SJSA1 (cell line): ENCODE measurements at places on chromosomes 11 and 22. TPM values are rescaled to one million over a fixed set of nuclear protein-coding genes. Genes with fewer than 3 reads are reported as not detected.

DNA sequence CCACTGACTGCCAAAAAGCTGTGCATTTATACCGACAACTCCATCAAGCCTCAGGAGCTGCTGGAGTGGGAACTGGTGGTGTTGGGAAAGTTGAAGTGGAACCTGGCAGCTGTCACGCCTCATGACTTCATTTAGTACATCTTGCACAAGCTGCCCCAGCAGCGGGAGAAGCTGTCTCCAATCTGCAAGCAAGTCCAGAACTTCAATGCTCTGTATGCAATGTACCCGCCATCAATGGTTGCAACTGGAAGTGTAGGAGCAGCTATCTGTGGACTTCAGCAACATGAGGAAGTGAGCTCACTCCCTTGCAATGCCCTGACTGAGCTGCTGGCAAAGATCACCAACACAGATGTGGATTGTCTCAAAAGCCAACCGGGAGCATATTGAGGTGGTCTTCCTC, at the start of gene SLC22A25:
Gene SLC22A25, minus strand, starts transcription at position 67 of the 400 bp plus-strand sequence. CDS start 13,947 bp downstream, outside the sequence.
- H3K4me3 ChIP-seq = no peak within 1 kb of the TSS
- no peaks in the 10 kb centered on the region for H3K36me3 ChIP-seq
- no peaks in the 10 kb centered on the region for H3K4me1 ChIP-seq
- peaks cover 3% of the 10 kb centered on the region; the same call in 1 of the 2 replicates for H3K27me3 ChIP-seq
- H3K27ac ChIP-seq = no peak within 1 kb of the TSS

DNA sequence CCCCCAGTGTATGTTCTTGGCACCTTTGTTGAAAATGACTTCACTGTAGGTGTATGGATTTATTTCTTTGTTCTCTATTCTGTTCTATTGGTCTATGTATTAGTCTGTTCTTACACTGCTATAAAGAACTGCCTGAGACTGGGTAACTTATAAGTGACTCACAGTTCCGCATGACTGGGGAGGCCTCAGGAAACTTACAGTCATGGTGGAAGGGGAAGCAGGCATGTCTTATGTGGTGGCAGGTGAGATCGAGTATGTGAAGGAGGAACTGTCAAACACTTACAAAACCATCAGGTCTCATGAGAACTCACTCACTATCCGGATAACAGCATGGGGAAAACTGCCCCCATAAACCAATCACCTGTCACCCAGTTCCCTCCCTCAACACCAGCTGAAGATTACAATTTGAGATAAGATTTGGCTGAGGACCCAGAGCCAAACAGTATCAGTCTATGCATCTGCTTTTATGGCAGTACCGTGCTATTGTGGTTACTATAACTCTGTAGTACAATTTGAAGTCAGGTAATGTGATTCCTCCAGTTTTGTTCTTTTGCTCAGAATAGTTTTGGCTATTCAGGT, 836.2 kb downstream of the DLG2 start:
- H3K36me3 ChIP-seq = no peaks in the 10 kb centered on the region
- no peak overlapping the region for H3K4me3 ChIP-seq
- H3K4me1 ChIP-seq = no peaks in the 10 kb centered on the region

DNA sequence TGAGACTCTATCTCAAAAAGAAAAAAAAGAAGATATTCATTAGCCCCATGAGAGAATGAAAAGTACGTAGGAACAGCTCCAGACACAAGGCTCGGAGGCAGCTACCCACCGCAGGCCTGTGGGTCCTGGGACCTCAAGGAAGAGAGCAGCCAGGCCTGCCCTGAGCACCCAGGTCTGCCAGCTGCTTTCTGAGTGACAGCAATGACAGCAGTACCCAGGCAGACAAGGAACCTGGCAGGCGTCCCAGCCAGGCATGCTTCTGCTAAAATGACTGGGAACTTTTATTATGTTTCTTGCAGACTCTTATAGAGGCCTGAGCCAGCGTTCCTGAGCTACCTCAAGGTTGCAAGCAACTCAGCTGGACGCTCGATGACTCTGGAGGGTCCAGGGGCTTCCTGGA, 31.6 kb downstream of the CPT1A start:
- H3K27ac ChIP-seq = no peak overlapping the region
- no peaks in the 10 kb centered on the region for H3K27me3 ChIP-seq
- H3K4me1 ChIP-seq = peaks cover 10% of the 10 kb centered on the region
- H3K36me3 ChIP-seq = peaks cover 79% of the 10 kb centered on the region
- DNase-seq = no peak
- no peak overlapping the region for H3K4me3 ChIP-seq

- H3K36me3 ChIP-seq = no peaks in the 10 kb centered on the region
- H3K27ac ChIP-seq = no peak overlapping the region
- no peak for DNase-seq
- peak overlapping the region; percentile 49 for H3K4me3 ChIP-seq
These were observed 30.6 kb downstream of the ARVCF start for GRCh38 chr22:19986011-19986409.

DNA sequence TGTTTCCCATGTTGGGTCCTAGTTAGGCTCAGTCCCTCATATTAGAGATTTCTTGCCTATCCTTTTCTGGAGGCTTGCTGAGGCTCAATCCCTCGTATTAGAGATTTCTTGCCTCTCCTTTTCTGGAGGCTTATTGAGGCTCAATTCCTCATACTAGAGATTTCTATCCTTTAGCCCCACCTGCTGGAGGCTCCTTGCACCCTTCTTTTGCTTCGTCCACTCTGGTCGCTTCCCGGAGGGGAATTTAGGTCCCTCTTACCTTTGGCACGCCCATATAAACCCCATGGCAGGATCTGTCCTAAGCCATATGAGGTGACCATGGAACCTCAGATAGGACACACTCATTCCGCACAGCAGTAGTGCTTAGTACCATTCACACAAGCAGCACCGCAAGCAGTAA, 15.9 kb downstream of the CYP2D6 start:
- H3K27ac ChIP-seq = no peak overlapping the region
- DNase-seq = no peak
- H3K4me1 ChIP-seq = no peaks in the 10 kb centered on the region
- no peaks in the 10 kb centered on the region for H3K27me3 ChIP-seq
- H3K36me3 ChIP-seq = no peaks in the 10 kb centered on the region
- H3K4me3 ChIP-seq = no peak overlapping the region

- no peaks in the 10 kb centered on the region for H3K36me3 ChIP-seq
- no peaks in the 10 kb centered on the region for H3K27me3 ChIP-seq
- DNase-seq = no peak
These were observed 24.0 kb upstream of the CADM1 start for GRCh38 chr11:115528225-115528624.

GRCh38 chr22:35381424-35382009, 621 bp downstream of the HMOX1 start:
- H3K36me3 ChIP-seq = peaks cover 11% of the 10 kb centered on the region
- peak overlapping the region; percentile 28 for H3K27ac ChIP-seq
- DNase-seq = no peak
- peaks cover 32% of the 10 kb centered on the region for H3K4me1 ChIP-seq

DNA sequence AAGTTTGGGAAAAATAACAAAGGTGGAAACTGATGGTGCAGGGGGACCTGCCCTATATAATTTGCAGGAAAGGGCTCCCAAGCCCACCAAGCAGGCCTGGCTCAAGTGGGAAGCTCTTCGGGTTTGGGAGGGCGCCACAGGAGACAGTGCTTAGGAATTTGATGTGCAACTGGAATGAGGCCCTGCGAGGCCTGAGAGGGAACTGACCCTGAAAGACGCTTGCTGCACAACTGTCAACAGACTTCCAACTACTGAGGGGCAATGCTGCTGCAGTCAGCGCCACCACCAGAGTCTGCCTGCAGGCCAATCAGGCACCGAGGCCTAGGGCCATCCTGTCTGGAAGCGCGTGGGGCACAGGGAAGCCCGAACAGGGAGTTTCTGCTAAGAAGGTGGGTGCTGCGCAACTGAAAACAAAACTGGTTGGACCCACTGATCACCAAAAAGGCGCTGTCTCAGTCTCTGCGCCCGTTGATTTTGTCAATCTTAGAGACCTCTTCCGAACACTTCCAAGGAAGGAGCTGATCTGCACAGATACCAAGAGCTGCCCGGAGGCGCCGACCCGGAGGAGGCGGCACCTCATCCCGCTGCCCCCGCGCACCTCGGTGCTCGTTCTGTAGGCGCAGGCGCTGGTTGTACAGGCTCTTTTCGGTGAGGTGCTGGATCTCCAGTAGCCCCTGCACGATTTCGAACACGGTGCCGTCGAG, 667 bp downstream of the DGCR6L start:
- H3K4me1 ChIP-seq = peaks cover 28% of the 10 kb centered on the region
- DNase-seq = peak; percentile 50
- no peaks in the 10 kb centered on the region for H3K27me3 ChIP-seq
- H3K4me3 ChIP-seq = peak overlapping the region; percentile 73
- no peaks in the 10 kb centered on the region for H3K36me3 ChIP-seq
- no peak overlapping the region for H3K27ac ChIP-seq

- no peak overlapping the region for H3K4me3 ChIP-seq
- H3K4me1 ChIP-seq = peaks cover 16% of the 10 kb centered on the region
- no peak for DNase-seq
These were observed 46.4 kb downstream of the RCN1 start for GRCh38 chr11:32137263-32137662.

GRCh38 chr11:130151196-130151595, 8.4 kb upstream of the ST14 start:
- H3K4me3 ChIP-seq = no peak overlapping the region
- no peaks in the 10 kb centered on the region for H3K4me1 ChIP-seq
- H3K36me3 ChIP-seq = no peaks in the 10 kb centered on the region
- DNase-seq = no peak
- H3K27ac ChIP-seq = no peak overlapping the region
- H3K27me3 ChIP-seq = no peaks in the 10 kb centered on the region

GRCh38 chr22:49509016-49509415, 318.7 kb downstream of the BRD1 start:
- H3K27me3 ChIP-seq = no peaks in the 10 kb centered on the region
- DNase-seq = no peak
- H3K36me3 ChIP-seq = no peaks in the 10 kb centered on the region
- no peak overlapping the region for H3K27ac ChIP-seq
- no peak overlapping the region for H3K4me3 ChIP-seq

DNA sequence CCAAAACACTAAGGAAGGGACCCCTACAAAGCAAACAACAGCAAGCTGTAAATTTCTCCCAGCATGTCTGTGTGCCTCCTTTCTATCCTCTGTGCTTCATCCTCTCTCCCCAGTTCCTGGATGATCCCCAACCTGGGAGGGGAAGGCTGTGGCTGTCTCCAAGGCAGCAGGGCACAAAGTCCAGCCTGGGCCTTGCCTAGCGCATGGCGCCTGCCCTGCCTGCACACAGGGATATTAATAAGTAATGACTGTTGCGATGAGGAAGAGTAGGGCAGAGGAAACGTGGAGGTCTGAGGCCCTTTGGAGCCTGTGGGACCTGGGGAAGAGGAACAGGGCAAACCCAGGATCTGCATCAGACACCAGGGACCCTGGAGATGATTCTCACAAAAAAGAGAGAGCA, 2.0 kb downstream of the USH1C start:
- no peak for DNase-seq
- peaks cover 22% of the 10 kb centered on the region for H3K27me3 ChIP-seq
- no peak overlapping the region for H3K27ac ChIP-seq
- H3K4me3 ChIP-seq = no peak overlapping the region

GRCh38 chr11:77110836-77111235, 8.2 kb downstream of the OMP start:
- H3K36me3 ChIP-seq = peaks cover 4% of the 10 kb centered on the region; the same call in 1 of the 2 replicates
- peaks cover 23% of the 10 kb centered on the region for H3K4me1 ChIP-seq

The OR51B2 gene
- total RNA-seq = not detected in 2 replicates

The TMEM134 gene
- 61.1 and 105 TPM in 2 replicates for total RNA-seq

DNA sequence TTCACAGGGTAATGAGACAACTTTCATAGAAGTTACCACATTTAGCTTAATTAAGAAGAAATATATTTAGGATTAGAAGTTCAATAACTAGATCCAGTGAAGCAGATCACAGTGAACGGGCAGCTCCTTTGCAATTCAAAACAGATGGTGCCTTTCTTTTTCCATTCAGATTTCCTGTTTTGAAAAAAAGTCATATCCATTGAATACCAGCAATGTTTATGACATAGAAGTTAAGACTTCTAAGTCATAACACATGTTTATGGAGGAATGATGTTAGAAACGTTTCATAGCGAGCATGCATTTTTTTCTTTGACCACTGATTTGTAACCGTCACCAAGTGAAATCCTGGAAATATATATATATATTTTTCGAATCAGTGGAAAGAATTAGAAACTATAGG, 24.7 kb downstream of the LUZP2 start:
- H3K4me3 ChIP-seq = no peak overlapping the region
- no peaks in the 10 kb centered on the region for H3K27me3 ChIP-seq
- H3K4me1 ChIP-seq = no peaks in the 10 kb centered on the region

GRCh38 chr11:126430581-126431335, 75.3 kb downstream of the ST3GAL4 start:
- DNase-seq = no peak
- H3K4me1 ChIP-seq = peaks cover 16% of the 10 kb centered on the region
- no peak overlapping the region for H3K4me3 ChIP-seq
- H3K27ac ChIP-seq = peak overlapping the region; percentile 90
- H3K27me3 ChIP-seq = no peaks in the 10 kb centered on the region

The HOATZ gene
- total RNA-seq = not detected in 2 replicates

The NPAS4 gene
- 1.3 and 2.2 TPM in 2 replicates for total RNA-seq

- peak overlapping the region; percentile 15; the same call in 1 of the 2 replicates for H3K27ac ChIP-seq
- no peak for DNase-seq
- peaks cover 41% of the 10 kb centered on the region for H3K36me3 ChIP-seq
- no peak overlapping the region for H3K4me3 ChIP-seq
These were observed 10.6 kb downstream of the TEAD1 start for GRCh38 chr11:12684816-12685215.

GRCh38 chr11:116371146-116371545, 401.6 kb downstream of the BUD13 start:
- H3K4me1 ChIP-seq = no peaks in the 10 kb centered on the region
- no peak overlapping the region for H3K27ac ChIP-seq
- no peaks in the 10 kb centered on the region for H3K36me3 ChIP-seq
- no peak for DNase-seq
- H3K27me3 ChIP-seq = no peaks in the 10 kb centered on the region

DNA sequence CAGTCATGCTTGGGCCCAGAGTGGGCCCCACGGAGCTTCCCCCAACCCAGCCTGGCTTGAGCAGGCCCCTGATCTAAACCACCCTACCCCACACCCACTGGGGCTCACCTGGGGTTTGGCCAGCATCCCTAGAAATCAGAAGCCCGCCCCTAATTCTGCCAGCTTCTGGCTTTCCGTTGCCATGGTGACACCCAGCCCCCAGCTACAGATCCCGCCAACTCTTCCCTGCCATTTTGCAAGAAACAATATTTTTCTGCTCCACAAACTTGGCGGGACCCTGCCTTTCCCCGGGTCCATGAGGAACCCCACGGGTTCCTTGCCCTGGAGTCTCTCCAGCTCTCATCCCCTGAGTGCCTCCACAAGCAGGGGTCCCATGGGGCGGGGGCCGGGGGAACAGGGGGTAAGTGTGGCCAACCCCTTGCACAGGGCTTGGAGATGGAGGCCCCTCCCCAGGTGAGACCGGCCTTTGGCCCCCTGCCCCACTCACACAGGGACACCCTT, 90.0 kb downstream of the CDKN1C start:
- H3K27ac ChIP-seq = no peak overlapping the region
- no peak overlapping the region for H3K4me3 ChIP-seq
- DNase-seq = peak; percentile 46
- H3K4me1 ChIP-seq = no peaks in the 10 kb centered on the region; the same call in 1 of the 2 replicates
- H3K36me3 ChIP-seq = no peaks in the 10 kb centered on the region
